ENCODE measurements at places on chromosomes 5 and 9. TPM values are rescaled to one million over a fixed set of nuclear protein-coding genes. Genes with fewer than 3 reads are reported as not detected.

- DNase-seq = peak; percentile 73
These were observed 151.0 kb upstream of the ADAMTS16 start for GRCh38 chr5:4989118-4989517.

Gene TMEM250
- 19.9 TPM for polyA plus RNA-seq

DNA sequence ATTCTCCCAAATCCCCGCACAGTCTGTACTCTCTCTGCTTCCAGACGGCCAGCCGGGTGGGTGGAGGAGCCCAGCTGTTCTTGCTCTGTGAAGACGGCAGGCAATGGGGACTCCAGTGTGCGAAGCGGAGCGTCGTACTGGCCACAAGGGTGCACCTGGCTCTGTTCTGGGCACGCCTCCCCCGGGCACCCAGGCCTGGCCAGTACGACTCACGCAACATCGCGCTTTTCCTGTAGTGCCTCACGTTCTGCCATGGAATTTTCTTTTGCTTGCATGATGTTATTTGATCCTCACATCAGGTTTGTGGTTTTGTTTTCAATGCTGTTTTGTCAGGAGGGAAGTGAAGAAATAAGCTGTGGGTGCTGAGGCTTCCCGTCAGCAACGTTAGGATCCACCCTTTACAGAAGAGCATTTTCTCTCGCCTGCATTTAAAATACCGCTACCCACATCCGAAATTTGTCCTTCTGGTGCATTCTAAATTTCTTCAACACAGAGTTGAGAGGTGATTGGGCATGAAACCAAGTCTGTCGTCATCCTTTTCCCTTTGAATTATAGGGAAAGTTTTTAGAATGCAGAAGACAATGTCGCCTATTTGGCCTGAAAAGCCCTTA, 311.7 kb downstream of the TRIM36 start:
- DNase-seq = peak; percentile 14

DNA sequence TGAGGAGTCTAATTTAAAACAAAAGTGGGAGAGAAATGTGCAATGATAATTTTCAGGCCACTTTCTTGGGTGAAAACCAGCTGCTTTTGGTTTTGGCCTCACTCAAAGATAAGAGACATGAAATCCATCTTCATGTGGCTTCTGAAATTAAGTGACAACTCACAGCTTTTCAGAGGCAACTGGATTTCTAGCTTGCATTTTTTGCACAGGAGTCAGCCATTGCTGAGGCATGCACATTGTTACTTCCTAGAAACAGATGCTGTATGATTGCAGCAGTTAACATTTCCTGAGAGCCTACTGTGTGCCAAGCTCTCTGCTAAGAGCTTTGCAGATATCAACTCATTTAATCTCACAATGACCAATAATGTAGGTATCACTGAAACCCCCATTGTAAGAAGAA, 562.6 kb downstream of the NR2F1-AS1 start:
- DNase-seq = no peak

GRCh38 chr9:6842584-6842947, 84.8 kb downstream of the KDM4C start:
- DNase-seq = no peak

DNA sequence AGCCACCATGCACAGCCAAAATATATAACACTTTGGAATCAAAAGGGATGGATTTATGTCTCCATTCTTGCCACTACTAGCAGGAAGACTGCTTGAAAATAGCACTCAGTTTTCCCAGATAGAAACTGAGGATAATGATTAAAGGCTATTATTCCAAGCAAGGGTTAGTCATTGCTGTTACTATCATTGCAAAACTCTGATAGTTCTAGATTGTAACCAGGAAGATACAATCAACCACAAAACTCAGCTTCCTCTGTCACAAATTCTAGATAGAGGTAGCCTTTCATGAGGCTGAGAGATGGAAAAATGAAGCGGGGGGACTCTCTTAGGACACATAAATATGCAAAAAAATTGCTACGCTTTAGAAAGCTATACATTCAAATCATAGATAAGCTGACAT, 3.1 kb downstream of the ANXA1 start:
- no peak for DNase-seq
